ENCODE measurements at places on chromosomes 7 and 10.
A peak's percentile ranks its signal among the peaks of the same experiment; 100 is the strongest.

GRCh38 chr7:75866114-75866488, 12.7 kb upstream of the RHBDD2 start:
- no peak for DNase-seq

- DNase-seq = no peak
Measured at GRCh38 chr10:110138197-110138812, 69.1 kb upstream of the MXI1 start.

DNA sequence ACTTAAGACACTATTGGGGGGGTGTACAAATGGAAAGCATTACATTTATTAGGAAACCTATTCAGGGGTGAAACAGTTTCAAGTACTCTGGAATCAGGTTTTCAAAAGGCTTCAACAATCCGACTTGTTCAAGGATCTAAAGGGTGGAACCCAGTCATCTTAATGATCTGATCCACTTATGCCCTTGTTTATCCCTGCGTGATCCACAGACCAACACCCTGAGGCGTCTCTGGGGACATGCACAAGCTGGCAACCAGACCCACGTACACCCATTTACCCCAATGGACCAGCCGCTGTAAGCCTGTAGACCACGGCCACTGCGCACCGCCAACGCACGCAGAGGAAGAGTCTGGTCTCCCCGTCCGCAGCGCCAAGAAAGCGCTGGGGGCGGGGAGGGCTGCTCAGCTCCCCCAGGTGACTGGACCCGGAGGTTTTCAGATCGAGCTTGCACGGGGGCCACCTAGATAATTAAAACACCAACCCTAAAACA, 13.4 kb downstream of the HNRNPF start:
- DNase-seq = no peak

DNA sequence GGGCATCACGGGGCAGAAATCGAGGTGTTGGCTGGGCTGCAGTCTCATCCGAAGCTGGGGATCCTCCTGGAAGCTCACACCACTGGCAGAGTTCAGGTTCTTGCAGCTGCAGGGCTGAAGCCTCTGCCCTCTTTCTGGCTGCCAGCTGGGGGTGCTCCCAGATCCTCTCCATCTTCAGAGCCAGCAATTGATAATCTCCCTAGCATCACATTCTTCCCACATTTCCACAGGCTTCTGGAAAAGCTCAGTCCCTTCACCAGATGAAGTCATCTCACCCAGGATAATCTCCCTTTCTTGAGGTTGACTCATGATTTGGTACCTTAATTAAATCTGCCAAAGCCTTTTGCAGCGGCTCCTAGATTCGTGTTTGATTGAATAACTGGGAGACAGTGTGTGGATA, 55.2 kb downstream of the NRP1 start:
- DNase-seq = no peak

GRCh38 chr10:26881600-26882331, 21.0 kb upstream of the ABI1 start:
- DNase-seq = no peak

DNA sequence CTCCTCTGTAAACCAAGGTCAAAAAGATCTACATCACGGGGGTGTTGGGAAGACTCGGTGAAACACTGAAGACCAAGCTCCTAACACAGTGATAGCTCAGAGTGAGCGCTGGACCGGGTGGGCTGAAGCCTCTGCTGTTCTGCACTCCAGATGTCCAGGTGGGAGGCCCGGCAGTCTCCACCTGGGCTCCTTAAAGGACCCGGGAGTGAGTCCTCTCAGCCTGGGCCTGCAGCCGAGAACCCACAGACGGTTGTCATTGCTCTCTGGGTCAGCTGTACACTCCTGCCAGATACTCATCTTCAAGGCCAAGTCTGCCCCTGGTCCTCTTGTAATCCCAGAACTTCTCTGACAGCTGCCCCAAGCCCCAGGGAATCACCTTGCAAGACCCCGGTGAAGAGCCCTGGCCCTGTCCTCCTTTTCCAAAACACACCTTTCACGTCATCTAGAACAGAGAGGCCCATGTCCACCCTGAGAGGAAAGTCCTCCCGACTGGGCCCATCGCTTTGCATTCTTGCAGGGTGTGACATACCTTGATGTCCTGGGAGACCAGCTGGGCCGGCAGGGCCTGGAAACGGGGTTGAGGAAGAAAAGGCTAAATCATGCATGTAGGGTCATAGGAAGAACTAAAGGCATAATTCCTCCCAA, 43.7 kb downstream of the COL17A1 start:
- DNase-seq = no peak

DNA sequence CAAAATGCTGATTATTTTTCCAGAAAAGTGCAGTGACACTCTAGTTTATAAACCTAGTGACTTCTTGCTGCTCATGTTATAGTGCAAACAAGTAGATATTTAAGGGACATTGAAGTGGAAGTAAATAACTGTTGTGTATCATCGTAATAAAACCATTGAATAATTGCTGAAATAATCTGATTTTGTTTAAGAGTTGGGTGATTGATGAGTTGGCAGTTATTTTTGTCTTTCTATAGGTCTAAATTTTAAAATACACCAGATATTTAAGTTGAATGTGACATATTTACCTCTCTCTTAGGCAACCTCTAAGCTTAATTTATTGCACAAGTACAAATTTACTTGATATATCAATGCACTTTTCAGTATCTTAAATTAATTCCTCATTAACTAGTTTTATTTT, 192.9 kb downstream of the TSPAN12 start:
- no peak for DNase-seq

- no peak for DNase-seq
Measured at GRCh38 chr7:105650382-105650970, 69.2 kb upstream of the EFCAB10 start.

DNA sequence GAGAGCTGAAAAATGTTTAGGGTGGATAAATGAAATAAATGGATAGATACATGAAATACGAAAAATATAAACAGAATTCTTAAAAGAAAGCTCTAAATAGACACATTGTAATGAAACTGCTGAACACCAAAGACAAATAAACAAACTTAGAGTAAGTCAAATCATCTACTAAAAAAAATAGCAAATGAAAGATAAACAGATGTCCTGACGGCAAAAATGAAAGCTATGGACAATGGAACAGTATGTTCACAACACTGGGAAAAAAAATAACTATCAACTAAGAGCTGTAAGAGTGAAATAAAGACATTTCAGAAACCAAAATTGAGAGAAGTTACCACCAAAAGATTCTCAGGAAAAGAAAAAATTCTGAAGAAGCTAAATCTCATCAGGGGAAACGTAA, 106.1 kb downstream of the SGMS1 start:
- DNase-seq = no peak

GRCh38 chr7:82841828-82842227, 320.9 kb downstream of the PCLO start:
- no peak for DNase-seq

- peak; percentile 43 for DNase-seq
Measured at GRCh38 chr7:5284304-5285281, 1.9 kb downstream of the SLC29A4 start.

- DNase-seq = no peak
Measured at GRCh38 chr7:9796241-9796640, 1177.4 kb upstream of the PHF14 start.

DNA sequence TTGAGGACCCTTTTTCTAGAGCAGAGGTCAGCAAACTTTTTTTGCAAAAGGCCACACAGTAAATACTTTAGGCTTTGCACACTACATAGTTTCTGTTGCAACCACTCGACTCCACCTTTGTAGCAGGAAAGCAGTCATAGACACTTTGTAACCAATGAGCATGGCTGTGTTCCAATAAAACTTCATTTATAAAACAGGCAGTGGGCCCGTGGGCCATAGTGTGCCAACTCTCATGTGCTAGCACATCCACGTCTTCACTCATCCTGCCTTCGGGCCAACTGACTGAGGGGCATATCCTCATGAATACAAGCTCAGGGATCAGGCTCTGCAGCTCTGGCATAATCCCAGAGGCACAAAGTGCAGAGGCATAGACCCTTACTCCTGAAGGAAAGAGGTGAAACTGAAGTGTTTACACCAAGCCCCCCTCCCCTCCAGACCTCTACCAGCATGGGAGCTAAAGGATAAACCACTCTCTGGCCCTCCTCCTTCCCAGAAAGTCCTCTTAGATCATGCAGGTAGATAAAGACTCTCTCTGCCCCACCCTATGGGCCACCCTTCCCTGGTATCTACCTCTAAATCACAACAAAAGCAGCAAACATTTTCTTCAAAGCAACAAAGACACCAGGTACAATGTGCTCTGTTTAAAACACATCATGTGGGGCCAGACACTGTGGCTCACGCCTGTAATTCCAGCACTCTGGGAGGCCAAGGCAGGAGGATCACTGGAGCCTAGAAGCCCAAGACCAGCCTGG, 71.0 kb downstream of the DLG5 start:
- DNase-seq = no peak

GRCh38 chr10:22666287-22667092, 47.9 kb downstream of the PIP4K2A start:
- DNase-seq = peak; percentile 74

- DNase-seq = no peak
Measured at GRCh38 chr7:36840904-36841303, 116.6 kb upstream of the AOAH start.

DNA sequence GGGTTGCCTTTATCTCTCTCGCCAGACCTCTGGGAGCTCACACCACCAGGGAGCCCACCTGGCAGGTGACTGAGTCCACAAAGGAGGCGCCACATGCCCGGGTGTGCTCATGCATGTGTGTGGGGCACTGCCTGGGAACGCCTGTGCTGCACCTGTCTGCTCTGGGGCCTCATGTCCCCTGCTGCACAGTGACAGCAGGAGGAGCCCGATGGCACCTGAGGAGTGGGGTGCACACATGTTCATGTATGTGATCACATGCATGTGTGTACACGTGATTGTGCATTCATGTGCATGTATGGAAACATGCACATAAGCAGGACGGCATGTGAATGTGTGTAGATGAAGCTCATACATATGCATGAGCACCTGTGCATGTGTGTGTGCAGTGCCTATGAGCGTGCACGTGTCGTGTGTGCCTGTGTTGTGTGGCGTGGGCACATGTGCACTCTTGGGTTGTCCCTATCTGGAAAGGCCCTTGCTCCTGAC, 22.0 kb downstream of the YKT6 start:
- no peak for DNase-seq

GRCh38 chr7:96118449-96119001, 203.4 kb downstream of the SLC25A13 start:
- no peak for DNase-seq

GRCh38 chr10:16867556-16867955, 50.3 kb upstream of the RSU1 start:
- DNase-seq = no peak

DNA sequence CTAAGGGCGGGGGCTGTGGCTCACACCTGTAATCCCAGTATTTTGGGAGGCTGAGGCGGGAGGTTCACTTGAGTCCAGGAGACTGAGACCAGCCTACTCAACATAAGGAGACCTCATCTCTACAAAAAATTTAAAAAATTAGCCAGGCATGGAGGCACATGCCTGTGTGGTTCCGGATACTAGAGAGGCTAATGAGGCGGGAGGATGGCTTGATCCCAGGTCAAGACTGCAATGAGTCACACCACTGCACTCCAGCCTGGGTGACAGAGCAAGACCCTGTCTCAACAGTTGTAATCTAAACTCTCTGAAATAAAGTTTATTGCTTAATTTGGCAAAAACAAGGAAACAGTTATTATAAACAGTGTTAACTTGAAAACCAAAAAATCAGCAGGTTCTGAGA, 123.3 kb downstream of the USP6NL start:
- DNase-seq = no peak

DNA sequence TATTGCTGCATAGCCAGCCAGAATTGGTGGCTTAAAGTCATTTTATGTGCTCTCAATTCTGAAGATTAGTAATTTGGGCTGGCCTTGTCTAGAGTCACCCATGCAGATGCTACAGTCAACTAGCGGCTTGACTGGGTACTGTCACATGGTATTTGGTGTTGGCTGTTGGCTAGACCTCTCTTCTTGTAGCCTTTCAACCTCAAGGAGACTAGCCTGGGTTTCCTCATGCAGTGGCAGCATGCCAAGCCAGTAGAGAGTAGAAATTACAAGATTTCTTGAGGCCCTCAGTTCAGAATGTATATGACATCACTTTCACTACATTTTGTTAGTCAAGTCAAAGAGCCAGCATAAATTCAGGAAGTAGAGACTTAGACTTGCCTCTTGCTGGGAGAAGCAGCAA, 3.7 kb upstream of the ZNF800 start:
- peak; percentile 70 for DNase-seq

DNA sequence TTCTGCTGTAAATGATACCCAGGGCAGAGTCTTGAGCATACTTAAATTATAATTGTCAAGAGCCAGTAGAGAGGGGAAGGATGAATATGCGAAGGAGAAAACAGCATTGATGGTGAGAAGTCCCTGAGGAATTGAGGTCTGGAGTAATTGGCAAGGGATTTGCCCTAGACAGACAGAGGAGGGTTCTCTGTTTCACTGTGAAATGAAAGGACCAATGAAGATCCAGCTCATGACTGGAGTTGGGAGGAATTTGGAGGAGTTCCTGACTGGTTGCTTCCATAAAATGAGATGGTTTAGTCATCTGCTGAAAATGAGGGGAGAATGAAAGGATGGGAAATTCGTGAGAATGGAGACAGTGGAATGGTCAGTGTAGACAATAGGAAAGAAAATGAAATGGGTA, 6.8 kb downstream of the PRPF18 start:
- DNase-seq = no peak

GRCh38 chr7:372546-372931, 82.6 kb downstream of the FOXL3 start:
- DNase-seq = peak; percentile 3

DNA sequence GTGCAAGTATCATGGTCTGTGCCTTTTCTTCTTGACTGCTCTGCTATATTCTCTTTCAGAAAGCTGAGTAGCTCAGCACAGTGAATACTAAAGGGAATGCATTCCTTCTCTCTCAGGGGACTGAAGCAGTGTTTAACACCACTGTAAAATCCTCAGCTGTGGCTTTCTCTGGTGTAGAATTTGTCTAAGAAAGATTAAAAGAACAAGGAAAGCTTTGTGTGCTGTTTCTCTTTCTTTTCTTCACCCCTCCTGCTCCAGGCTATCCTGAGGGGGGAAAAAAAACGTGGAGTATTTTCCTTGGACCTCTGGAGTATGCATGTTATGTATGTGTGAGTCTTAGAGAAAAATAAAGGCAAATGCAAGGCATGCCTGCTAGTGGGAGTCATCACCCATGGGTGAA, 383.9 kb downstream of the AUTS2 start:
- DNase-seq = no peak

DNA sequence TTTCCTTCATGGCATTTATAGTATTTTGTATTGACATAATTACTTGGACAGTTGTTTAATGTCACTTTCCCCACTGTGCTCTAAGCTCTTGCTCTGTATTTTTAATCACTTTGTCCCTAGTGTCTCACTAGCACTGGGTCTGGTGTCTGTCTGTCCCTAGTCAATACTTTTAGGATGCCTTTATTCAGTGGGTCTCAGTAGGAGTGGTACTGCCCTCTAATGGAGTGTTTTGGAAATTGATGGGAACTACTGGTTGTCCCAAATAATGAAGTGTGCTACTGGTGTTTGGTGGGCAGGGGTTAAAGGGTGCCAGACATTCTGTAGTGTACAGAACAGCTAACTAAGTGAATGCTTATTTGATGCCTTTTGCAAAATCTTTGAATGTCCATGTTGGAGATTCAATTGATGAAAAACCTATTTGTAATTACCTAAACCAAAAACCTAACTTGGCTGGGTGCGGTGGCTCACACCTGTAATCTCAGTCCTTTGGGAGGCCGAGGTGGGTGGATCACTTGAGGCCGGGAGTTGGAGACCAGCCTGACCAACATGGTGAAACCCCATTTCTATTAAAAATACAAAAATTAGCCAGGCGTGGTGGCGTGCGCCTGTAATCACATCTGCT, 33.3 kb downstream of the CDK14 start:
- DNase-seq = peak; percentile 12

GRCh38 chr10:131198401-131198800, 113.1 kb downstream of the TCERG1L start:
- no peak for DNase-seq

GRCh38 chr10:16016688-16017087, 156.4 kb upstream of the MINDY3 start:
- no peak for DNase-seq
